ENCODE measurements at places on chromosomes 6 and 20.

DNA sequence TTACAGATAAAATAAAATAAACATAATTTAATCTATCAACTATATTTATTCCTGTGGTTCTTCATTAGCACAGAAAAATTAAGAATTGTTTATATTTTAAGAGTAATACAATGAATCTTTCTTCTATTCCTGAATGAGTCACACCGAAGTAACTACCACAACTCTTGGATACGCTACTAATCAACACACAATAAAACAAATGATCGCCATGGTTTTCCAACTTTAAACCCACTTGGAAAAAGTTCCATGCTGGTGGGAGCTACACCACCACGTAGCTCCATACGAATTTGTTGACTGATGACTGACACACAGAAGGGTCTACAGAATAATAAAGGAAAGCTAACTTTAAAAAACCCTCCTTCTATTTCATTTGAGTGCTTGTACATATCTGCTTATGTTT, 135.8 kb upstream of the NEDD9 start:
- DNase-seq: no peak

DNA sequence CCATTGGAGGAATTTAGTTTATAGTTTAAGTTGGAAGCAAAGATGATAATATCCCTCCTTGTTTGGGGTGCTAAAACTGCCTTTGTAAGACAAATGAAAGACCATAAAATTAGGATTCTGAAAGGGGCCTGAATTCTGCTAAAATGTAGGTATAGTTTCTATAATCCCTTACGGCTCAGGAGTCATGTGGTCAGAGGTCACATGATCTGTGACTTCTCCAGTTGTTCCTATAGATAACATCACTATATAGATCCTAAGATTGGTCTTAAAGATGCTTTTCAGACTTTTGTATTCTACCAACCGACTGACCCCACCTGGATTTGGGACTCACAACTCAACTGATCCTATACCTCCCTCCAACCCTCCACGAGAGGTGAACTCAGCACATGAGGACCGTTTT, 36.6 kb downstream of the ZNF311 start:
- no peak for DNase-seq

GRCh38 chr20:41357424-41358163, 9.0 kb downstream of the EMILIN3 start:
- no peak for DNase-seq

GRCh38 chr6:12827921-12828320, 111.4 kb downstream of the PHACTR1 start:
- no peak for DNase-seq

DNA sequence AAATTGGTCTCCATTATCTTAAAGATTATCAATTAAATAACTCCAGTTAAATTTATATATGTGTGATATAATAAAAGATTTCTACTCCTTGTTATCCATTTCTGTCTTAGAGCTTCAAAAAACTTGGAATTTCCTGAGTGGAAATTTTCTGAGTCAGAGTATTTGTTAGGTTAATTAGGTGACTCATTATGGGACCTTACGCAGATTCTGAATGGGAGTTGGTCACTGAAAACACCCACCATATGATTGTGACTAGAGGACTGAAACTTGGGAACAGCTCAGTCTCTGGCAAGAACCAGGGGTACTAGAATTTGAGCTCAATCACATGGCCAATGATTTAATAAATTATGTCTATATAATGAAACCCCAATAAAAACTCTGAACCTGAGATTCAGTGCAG, 125.4 kb upstream of the HMGCLL1 start:
- no peak for DNase-seq

DNA sequence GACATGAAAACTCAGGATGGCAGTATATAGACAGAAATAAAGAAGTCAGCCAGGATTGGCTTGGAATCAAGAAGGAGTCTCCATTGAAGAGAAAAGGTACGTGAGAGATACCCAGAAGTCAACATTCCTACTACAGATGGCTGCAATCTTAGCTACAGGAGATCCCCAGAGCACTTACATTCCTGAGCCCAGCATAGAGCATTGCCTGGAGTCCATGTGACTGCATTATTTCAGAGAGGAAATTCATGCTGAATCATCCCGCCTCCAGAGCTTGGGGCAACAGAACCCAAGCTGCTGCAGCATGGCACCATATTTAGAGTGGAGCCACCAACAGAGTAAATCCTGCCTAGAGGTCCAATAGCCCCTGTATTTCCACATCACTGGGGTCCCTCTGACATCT, 125.0 kb upstream of the GRIK2 start:
- no peak for DNase-seq

DNA sequence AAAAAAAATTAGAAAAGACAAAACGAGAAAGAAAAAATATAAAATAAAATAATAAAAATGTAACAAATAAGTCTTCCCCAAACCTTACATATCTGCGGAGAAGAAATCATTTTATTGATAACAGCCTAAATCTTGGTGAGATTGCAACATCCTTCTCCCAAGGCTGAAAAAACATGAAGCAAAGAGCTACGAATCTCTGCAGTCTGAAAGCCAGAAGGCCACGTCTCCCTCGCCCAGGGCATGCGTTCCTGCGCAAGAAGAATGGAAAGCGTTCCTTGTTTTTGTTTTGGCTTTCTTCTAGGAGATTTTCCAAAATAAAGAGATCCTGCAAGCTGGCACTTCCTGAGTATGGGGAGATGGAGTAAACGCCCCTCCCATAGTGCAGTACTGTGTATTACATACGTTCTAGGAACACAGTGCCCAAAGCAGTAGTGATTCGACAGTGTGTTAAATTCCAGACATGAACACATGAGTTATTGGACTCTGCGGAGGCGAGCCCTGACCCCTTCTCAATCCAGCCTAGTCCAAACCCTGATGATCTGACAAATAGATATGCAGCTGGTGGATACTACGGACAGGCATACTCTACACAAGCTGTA, 126.7 kb upstream of the RREB1 start:
- no peak for DNase-seq

- no peak for DNase-seq
Measured at GRCh38 chr20:52943185-52943841, 28.8 kb upstream of the TSHZ2 start.

- no peak for DNase-seq
Measured at GRCh38 chr6:96939007-96939805, 14.7 kb downstream of the KLHL32 start.

- DNase-seq: no peak
Measured at GRCh38 chr20:14441201-14441600, 103.8 kb upstream of the FLRT3 start.

Measured in inflammatory macrophage (primary cell).